Daoy (cell line): ENCODE measurements at places on chromosomes 6 and 20. TPM values are rescaled to one million over a fixed set of nuclear protein-coding genes. Genes with fewer than 3 reads are reported as not detected.

GRCh38 chr6:109503327-109504224, 20.6 kb upstream of the ZBTB24 start:
- DNase-seq = no peak

- no peak for DNase-seq
Observed at GRCh38 chr6:54970337-54970736, 123.8 kb downstream of the FAM83B start.

DNA sequence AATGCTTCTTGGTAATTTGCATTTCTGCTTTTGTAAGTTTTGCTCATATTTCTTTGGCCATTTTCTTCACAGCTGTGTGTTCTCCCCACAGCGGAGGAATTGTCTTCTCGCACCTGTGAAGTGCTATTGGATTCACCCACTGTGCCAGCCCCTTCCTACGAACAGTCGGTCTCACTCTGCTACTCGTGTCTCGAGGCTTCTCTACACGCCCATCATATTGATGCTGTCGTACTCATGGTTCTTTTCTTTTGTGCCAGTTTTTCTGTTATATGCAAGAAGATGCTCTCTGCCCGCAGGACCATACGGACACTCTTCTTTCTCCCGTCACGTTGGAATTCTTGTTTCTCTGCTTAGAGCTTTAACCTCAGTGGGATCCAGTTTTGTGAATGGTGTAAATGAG, 200.3 kb downstream of the DLL1 start:
- DNase-seq = no peak

DNA sequence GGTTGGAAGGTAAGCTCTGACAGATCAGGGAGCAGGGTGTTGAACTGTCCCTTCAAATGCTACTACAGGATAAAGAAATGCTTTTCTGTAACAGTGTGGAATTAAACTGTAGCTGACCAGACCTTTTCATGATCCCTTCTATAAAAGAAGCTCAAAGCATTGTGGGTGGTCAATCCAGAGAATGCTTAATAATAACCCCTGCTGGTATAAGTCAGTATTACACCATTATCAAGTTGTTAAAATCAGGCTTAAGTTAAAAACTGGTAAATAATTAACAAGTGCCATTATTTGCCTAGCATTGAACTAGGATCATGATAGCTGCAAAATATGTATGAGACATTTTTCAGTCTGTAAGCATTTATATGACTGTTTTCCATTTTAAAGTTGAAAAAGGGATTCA, 468.9 kb downstream of the PKHD1 start:
- no peak for DNase-seq

DNA sequence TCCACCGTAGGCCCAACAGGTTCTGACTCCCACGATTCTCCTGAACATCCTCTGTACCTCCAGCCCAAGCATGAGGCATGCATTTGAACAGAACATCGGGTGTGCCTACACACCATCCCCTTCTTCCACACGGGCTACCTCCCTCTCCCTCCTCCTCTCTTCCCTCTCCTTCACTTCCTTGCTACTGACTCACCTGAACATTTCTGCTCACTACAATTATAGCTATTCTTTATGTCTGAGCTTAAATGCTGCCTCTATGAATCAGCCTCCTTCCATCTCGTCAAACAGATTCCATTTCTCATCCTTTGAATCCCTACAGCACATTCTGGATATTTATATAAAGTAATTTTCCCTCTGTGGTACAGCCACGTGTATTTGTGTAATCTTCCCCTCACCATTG, 71.4 kb upstream of the MYLIP start:
- no peak for DNase-seq

DNA sequence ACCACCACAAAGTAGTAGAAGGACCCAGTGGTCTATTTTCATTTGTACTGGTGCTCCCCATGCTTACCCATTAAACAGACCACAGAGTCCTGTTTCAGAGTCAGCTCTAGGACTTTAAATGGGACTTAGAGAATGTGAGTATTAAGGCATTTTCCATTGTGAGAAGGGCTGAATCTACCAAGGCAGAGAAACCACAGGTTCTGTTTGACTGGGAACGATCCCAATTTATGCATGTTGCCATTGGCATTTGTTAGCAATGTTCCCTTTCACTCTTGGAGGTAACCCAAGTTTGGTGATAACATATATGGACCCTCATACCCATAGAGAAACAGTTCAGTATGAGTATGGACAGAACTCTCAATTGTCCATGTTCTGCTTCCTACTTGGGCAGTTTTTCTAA, 672.8 kb downstream of the KIF16B start:
- peak; percentile 7 for DNase-seq

- DNase-seq = no peak
Observed at GRCh38 chr6:1378065-1379016, 11.0 kb upstream of the FOXF2 start.

- peak; percentile 77 for DNase-seq
Observed at GRCh38 chr20:38201356-38201755, 36.3 kb upstream of the TGM2 start.

DNA sequence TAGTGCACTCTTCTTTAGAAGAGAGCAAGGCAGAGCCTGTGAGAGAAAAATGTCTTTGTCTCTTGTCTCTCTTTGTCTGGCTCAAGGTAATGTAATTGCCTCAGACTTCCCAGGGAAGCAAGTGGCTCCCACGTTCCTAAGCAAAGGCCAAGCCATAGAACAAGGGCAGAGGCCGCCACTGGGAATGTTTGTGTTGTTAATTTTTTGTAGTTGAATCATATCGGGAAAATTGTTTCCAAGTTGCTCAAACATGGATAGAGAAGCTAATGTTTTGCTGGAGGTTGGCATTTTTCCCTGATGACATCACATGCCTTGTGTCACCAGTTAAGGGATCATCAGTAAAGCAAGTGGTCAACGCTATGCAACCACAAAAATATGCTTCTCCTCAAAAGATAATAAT, 211.5 kb upstream of the FOXA2 start:
- DNase-seq = peak; percentile 92

GRCh38 chr20:50379991-50380696, 130.0 kb upstream of the PTPN1 start:
- DNase-seq = no peak

GRCh38 chr20:431012-431904, 23.2 kb downstream of the RBCK1 start:
- DNase-seq = peak; percentile 70

GRCh38 chr6:37083243-37084138, 78.0 kb downstream of the FGD2 start:
- no peak for DNase-seq

- no peak for DNase-seq
Observed at GRCh38 chr6:144338951-144339700, 54.0 kb downstream of the UTRN start.

DNA sequence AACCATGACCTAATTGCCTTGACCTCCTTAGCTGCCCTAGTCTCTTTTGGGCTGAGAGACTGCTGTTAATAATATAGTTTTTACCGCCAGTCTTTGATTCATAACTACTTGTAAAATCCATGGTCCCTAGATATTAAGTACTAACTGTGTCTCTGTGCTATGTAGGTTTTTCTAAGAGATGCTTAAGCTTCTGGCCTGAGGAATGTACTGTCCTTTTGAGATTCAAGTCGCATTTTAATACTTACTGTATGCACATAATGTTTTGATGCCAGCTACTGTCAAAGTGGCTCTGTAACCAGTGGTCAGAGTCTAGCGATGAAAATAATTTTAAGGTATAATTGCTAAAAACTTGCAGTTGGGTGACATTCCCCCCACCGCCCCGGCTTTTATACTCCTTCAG, 2.1 kb downstream of the AKAP12 start:
- no peak for DNase-seq

DNA sequence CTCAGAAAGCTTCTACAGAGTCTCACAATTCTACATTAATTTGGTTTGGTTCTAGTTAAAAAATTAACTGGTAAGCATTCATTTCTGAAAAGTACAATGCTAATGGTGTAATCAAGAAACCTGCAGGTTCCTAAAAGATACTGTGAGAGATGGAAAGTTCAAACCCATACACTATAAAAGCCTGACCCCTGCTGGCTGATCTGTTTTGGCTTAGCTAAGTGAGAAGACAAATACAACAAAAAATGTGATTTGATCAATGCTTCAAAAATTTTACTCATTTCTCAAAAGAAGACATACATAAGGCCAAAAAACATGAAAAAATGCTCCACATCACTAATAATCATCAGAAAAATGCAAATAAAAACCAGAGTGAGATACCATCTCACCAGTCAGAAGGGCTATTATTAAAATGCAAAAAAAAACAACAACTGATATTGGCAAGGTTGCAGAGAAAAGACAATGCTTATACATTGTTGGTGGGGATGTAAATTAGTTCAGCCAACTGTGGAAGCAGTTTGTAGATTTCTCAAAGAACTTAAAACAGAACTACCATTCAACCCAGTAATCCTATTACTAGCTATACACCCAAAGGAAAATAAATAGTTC, 102.8 kb downstream of the MOXD1 start:
- peak; percentile 29 for DNase-seq

DNA sequence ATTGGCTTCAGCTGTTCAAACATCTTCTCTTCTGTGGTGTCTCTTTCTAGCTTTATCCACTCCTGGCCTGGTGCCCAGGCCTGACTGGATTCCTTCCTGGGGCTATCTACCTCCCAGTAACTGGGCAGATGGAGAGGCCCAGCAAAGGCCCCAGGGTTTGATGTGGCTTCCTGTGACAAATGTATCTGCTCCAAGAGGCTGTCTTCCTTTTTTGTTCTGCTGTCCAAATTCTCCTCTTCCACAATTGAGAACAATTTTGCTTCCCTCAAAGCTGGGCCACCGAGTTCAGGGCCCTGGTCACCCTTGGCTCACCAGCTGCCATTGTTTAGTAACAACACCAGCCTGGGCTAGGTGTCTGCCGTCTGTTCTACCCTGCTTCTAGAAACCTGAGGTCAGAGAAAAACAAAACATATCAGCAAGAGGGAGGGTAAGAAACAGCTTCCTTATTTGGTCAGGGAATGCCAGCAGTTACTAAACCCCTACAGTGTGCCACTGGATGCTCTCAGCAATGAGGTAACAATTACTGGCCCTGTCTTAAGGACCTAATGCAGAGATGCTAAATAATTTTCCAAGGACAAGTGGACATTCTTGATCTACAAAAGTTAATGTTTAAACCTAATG, 3.9 kb downstream of the ZFP57 start:
- DNase-seq = peak; percentile 49

DNA sequence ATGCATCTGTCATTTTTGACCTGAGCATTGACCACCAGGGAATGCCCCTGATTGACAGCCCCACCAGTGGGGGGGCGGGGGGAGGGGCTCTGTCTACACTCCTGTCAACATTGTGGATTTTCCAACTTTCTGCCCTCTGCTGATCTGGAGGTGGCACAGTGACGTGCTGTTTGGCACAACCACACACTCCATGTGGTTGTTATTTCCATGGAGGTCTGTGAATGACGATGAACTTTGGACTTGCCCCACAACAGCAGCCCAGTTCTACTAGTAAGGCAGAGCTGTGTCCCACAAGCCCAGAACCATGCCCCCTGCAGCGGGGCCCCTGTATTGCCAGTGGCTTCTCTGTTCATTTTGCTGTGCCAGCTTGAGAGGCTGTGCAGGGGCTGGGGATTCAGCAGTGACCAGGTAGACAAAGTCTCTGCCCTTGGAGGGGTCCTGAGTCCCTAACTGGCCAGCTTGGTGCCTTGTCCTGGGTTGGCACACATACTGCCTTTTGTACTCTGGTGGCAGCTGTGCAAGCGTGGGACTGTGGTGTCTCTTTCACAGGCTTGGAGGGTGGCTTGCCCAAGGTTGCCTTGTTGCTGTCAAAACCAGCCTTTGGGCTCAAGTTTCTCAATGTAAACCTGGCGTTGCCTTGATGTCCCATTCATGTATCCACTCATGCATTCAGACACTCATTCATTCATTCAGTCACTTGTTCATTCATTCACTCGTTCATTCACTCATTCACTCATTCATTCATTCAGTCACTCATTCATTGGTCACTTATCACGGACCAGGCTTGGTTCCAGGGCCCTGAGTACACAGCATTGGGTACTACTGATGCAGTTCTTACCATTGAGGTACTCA, 108.5 kb downstream of the SYCP2 start:
- no peak for DNase-seq

DNA sequence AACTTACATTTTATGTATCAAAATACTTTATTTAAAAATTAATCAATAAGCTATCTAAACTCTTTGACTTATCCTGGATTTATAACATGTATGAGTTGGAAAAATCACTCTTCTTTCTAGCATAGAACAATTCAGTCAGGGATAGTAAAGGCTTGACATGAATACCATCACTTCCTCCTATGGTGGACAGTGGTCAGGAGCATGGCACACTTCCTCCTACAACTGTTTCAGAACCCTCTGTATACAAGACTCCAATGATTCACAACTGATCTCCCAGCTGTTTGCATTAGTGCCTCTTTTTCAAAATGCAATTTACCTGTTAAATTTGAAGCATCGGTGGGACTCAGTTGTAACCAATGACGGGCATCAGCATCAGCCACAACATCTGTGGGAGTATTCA, 129.7 kb downstream of the RALGAPA2 start:
- no peak for DNase-seq

DNA sequence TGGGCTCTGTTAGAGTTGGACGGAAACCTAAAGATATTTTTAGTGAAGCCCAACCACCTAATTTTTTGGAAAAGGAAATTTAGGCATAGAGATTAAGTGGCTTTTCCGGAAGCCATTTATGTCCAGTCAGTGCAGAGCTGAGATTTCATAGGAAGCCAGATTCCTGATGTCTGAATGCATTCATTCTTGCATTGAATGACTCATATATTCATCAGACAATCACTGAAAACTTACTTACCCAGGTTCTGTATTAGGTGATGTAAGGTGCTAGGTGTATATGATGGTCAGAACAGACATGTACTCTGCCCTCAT, 4.1 kb downstream of the SH3BGRL2 start:
- peak; percentile 15 for DNase-seq

DNA sequence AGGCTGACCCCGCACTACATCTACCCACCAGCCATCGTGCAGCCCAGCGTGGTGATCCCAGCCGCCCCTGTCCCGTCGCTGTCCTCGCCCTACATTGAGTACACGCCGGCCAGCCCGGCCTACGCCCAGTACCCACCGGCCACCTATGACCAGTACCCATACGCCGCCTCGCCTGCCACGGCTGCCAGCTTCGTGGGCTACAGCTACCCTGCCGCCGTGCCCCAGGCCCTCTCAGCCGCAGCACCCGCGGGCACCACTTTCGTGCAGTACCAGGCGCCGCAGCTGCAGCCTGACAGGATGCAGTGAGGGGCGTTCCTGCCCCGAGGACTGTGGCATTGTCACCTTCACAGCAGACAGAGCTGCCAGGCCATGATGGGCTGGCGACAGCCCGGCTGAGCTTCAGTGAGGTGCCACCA, 16.4 kb downstream of the RBM38 start:
- no peak for DNase-seq

The APMAP gene
- total RNA-seq = 77.7 and 79.2 TPM in 2 replicates

The ACTL10 gene
- total RNA-seq = 0.06 and 0.18 TPM in 2 replicates

The ME1 gene
- total RNA-seq = 19.9 and 22.4 TPM in 2 replicates

The IDH3B gene
- total RNA-seq = 181 and 228 TPM in 2 replicates

The RIPK1 gene
- 14.7 and 16.3 TPM in 2 replicates for total RNA-seq

The PRDM13 gene
- 2.3 and 3.4 TPM in 2 replicates for total RNA-seq

The TSPO2 gene
- not detected in 2 replicates for total RNA-seq

The SLC17A9 gene
- 0.33 and 0.91 TPM in 2 replicates for total RNA-seq

The BMP7 gene
- total RNA-seq = 11.5 and 12.7 TPM in 2 replicates

The MAP7 gene
- total RNA-seq = 0.95 and 1.1 TPM in 2 replicates

The ADGRB3 gene
- under 0.01 TPM in 1 of 2 replicates, not detected in the other for total RNA-seq

The RSPO3 gene
- total RNA-seq = not detected in 2 replicates
